CD4-positive, alpha-beta T cell treated with Interleukin-21 for 1 hour (primary cell): ENCODE measurements at places on chromosomes 2 and 18.

DNA sequence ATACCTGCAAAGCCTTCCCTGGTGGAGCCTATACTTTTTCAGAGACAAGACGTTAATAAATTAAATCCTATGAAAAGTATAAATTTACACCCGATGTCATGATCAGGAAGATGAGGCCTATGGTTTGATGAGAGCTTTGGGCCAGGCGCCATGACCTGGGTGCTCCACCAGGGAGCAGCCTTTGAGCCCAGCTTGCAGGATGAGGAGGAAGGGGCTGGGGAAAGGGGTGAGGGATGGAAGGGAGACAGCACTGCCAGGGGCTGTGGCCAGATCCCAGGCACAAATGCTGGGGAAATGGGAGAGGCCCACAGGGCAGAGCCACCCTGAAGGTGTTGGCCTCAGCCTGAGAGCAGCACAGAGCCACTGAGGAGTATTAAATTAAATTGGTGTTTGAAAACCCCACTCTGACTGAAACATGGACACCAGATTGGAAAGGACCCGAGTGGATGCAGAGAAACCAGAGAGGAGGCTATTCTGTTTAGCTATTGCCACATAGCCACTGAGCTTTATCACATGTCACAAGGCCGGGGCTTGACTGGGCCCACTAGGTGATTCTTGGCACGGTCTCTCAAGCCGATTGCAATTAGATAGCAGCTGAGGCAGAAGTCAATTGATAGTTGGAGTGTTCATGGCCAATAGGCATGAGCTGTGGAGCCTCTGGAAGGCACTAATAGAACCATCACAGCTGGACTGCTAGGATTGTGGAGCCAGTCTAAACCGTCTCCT lies 9.6 kb upstream of the FAHD2A start:
- DNase-seq = no peak

DNA sequence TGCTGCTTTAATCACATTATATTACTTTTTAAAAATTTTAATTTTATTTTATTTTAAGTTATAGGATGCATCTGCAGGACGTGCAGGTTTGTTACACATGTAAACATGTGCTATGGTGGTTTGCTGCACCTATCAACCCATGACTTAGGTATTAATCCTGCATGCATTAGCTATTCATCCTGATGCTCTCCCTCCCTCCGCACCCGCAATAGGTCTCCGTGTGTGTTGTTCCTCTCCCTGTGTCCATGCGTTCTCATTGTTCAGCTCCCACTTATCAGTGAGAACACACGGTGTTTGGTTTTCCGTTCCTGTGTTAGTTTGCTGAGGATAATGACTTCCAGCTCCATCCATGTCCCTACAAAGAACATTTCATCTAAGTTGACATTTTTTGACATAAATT lies 283.2 kb downstream of the CYRIA start:
- DNase-seq = no peak

GRCh38 chr2:13616059-13616458 lies 899.3 kb downstream of the TRIB2 start:
- no peak for DNase-seq

GRCh38 chr18:49094136-49094535 lies 143.4 kb upstream of the SMAD7 start:
- DNase-seq = no peak

DNA sequence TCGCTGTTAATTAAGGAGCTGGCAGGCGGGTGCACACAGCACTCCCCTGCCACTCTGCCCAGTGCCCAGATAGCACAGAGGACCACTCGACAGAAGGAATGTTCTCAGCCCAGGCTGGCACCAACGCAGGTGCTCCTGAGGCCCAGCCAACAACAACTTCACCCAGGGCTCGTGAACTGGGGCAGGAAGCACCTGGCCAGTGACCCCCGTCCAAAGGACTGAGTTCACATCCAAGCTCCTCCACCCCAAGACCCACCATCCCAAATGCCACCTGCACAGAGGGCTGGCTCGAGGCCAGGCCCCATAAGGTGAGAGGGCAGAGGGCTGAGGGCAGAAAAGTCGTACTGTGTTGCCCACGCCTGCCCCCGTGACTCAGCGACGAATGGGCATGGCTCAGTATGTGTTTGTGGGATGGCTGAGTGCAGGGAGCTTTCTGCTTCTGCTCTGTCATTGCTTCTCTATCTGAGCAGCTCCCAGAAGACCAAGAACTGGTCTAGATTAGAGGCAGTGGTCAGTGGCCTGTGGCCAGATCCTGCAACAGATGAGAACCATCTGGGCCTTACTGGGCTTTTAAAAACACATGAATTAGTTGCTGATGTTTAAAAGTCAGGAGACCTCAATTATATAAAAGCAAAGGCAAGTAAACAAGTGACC lies 68.4 kb downstream of the POLR1A start:
- peak; percentile 38 for DNase-seq

DNA sequence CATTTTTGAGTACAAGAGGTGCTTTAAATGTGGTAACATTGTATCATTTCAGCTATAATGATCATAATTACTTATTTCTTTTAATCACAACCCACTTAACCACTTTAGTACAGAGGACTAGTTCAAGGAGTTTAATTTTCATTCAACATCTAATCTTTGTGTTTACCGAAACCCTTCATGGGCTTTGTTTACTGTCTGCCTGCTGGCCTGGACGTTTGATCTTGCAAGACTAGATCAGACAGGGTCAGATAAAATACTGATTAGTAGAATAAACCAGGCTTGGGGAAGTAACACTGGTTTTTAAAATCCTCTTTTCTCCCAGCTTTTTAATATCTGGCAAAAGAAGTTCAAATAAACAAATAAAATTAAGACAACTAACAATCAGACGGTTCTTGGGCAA lies 93.6 kb downstream of the SATB2 start:
- no peak for DNase-seq

GRCh38 chr2:24434541-24434940 lies 56.5 kb upstream of the NCOA1 start:
- no peak for DNase-seq
